Dorsolateral prefrontal cortex (tissue), 122 donors: ENCODE measurements at places on chromosomes 2 and 18.

- DNase-seq, result no peak
These were observed 86.7 kb upstream of the UBE2E3 start for GRCh38 chr2:180893752-180894151.

DNA sequence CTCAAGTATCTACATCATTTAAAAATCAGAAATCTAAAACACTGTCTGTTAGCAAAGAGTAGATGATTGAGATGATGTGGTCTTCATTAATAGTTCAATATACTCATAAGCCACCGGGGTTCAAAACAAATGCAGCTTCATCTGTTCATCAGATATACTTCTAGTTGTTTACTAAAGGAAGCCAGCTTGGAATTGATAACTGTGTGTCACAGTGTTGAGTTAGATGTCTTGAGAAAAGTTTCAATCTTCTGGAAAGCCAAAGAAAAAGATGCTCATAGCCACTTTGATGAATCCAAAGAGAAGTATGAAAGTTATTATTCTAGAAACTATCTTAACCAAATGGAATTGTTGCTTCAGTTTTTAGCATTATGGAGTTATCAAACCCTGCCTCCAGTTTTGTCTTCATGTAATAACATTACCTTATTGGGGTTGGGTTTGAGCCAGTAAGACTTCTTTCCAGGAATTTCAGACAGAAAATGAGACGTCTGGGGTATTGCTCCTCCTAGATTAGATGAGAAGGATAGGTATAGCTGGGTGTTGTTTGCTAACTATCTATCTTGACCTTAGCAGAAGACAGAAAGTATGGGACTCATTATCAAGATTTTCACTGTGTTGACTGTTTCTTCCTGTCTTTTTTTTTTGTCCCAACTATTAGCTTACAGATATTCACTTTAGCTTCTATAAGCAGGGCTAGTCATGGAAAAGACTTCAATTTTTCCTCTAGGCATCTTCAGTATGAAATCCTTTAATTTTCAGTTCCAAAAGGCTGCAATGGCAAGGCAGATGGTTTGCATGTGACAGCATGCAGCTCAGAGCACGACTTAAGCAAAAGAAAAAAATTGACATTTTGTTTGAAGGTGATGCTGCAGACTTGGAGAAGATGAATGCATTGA lies 66.5 kb downstream of the LNPK start:
- no peak for DNase-seq

DNA sequence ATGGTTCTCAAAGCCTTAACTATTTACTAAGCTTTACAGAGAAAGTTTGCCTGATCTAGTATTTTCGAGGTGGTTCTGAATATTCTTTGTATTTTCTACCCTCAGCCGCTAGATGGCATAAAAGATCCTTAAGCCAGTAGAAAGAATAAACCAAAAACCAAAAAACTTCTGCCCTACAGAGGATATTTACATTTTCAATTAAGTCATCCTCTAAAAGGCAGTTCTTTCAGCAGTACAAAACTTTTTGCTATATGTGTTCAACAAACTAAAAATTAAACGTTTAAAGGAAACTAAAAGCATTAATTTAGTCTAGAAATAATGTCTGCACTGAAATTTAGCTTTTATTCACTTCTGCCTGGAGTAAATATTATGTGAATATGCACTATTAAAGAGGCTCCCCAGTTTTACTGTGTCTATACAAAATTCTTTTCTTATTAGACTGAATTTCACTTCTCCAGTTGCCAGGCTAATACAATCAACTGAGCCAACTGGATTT lies 297.5 kb downstream of the PIEZO2 start:
- DNase-seq, result no peak

DNA sequence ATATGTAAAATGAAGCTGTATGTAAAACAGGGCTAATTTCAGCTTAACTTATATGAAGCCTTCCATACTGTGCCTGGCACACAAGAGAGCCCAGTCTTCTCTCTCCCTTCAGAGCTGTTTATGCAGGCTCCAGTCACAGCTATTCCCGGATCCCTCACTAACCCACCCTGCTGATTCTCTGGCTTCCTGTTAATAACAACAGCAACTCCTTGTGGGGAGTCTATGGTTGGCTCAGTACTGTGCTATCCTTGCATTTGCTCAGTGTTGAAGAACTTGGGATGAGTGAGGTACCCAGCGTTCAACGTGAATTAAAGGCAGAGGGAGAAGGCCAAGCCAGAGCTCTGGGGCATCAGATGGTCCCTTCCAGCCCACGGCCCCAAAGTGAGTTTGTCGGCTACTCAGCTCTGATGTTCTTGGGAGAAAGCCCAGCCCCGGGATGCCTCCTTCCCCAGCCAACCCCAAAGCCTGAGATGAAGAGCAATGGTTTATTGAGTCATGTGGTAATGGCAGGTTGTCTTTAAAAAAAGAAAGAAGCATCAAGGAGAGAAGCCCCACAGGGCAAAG lies 43.2 kb downstream of the PSD4 start:
- DNase-seq, result no peak

DNA sequence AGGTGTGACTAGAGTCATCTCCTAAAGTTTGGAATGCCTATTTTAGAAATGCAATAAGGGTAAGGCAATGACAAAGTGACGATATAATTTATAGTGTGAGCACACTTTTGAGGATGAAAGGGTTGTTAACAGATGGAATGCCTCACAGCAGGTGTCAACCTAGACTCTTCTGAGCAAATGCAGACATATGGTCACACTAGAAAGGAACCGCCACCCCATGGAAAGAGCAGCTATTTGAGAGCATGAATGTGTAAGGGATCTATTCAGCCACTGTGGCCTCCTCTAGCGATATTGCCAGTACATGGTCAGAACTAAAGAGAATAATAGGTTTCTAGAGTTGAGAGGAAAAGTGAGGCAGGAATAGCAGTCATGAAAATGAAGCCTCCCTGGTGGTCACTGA lies 18.5 kb downstream of the DSG2 start:
- no peak for DNase-seq

DNA sequence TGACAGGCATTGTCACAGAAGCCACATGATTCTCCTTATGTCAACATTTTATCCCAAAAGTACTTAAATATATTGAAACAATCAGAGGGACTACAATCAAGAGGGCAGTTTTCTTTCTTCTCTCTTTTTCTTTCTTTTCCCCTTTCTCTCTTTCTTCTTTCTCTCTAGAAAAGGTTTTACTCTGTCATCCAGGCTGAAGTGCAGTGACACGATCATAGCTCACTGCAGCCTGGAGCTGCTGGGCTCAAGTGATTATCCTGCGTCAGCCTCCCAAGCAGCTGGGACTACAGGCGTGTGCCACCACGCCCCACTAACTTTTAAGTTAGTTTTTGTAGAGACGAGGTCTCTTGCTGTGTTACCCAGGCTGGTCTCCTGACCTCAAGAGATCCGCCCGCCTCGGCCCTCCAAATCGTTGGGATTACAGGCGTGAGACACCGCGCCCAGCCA lies 1.0 kb upstream of the PRKD3 start:
- DNase-seq, result no peak
